Activated CD8-positive, alpha-beta memory T cell treated with anti-CD3 and anti-CD28 coated beads, Interleukin-2, amount 50 U/mL, for 48 hours (primary cell): ENCODE measurements at places on chromosomes 16 and 17.

DNA sequence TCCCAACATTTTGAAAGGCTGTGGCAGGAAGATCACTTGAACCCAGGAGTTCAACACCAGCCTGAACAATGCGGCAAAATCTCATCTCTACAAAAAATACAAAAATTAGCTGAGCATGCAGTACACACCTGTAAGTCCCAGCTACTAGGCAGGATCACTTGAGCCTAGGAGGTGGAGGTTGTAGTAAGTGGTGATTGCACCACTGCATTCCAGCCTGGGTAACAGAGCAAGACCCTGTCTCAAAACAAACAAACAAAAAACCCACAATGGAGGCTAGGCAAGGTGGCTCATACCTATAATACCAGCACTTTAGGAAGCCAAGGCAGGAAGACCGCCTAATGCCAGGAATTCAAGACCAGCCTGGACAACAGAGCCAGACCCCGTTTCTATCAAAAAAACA is 12.0 kb downstream of the APPBP2 start:
- DNase-seq: no peak

DNA sequence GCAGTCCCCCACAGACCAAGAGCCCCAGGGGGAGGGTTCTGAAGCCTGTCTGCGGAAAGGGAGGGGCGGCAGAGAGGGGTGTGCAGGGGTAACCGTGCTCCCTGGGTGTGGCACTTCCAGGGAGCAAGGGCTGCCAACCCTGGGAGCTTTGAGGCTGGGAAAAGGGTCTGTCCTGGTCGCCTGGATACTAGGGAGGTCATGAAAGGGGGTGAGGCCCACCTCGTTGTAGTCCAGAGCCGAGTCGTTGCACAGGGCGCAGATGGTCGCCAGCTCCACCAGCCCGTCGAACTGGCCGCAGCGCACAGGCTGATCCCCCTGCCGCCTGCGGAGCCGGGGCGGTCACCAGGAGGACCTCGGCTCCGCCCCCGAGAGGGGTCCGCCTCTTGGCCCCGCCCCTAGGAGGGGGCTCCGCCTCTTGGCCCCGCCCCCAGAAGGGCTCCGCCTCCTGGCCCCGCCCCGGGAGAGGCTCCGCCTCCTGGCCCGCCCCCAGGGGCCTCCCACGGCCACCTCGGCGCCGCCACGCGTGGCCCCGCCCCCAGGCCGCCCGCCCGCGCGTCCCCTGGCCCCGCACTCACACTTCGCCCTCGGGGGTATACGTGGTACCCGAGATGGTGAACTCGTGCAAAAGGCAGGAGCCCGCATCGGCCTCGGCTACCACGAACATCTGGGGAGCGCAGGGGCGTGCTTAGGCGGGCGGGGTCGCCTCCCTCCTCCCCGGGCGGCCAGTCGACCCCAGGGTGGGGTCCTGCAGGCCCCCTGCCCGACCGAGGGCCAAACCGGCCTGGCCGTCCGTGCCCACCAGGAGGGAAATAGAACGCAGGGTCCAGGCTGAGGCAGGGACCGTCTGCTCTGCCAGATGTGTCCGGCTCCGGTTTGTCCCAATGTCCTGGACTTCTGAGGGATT is 19.5 kb downstream of the ATP2A3 start:
- DNase-seq: peak; percentile 88

GRCh38 chr17:29045734-29046472 is 3.0 kb downstream of the PIPOX start:
- DNase-seq: no peak

GRCh38 chr16:49883076-49884014 is 27.4 kb upstream of the ZNF423 start:
- DNase-seq: no peak

DNA sequence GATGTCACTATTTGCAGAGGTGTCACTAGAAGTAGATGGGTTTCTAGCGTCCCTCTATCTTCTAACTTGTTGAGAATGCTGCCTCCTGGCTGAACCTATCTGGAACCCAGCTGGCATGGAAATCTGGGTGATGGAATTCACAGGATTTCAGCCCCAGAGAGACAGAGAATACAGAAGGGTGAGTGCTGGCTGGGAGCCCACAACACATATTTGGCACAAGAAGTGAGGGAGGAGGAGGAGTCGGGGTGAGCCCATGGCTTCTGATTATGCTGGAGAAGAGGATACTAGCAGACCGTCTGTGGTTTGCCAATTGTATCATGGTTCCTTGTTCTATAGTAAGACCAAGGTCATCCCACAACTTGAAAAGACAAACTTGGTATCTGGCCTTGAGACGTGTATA is 557.8 kb upstream of the SALL1 start:
- no peak for DNase-seq

GRCh38 chr17:79263191-79263590 is 188.6 kb downstream of the ENGASE start:
- no peak for DNase-seq

DNA sequence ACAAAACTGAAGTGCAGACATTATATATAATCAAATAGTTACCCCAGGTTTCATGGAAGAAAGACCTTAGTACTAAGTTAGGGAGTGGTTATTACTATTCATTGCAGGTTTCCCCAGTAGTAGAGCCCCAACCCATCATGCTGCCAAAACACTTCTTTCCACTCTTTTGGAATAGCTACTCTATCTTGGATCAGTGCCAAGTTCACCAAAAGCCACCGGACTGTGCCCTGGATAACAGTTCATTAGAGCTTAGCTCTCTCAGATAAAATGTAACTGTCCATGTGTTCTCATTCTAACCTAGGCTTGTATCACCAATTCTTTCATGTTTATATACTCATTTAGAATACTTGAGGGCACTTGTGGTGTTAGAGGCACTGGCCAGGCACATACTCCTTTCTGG is 540.1 kb upstream of the C16orf82 start:
- no peak for DNase-seq

GRCh38 chr16:64133366-64133765 is 988.5 kb downstream of the CDH11 start:
- DNase-seq: no peak

- DNase-seq: no peak
Observed at GRCh38 chr16:30046588-30046987, 15.5 kb upstream of the TLCD3B start.

DNA sequence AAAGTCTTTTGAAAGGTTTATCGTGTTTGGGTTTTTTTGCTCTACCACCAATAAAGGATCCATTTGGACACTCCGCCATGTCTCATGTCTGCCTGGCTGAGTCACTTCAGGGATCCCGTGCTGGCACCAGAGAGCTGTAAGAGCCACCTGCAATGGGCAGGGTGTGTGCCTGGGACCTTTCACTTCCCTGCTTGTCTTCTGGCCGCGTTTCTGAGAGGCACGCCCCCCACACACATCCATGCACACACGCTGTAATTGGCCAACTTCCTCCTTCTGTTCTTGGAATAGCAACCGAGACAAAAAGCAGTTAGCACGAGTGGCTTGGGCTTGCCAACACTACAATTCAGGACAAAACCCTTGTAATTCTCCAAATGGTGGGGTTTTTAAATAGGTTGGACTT is 9.8 kb upstream of the SOST start:
- DNase-seq: no peak

- peak; percentile 77 for DNase-seq
Observed at GRCh38 chr17:74513987-74514631, 17.2 kb downstream of the CD300LB start.

DNA sequence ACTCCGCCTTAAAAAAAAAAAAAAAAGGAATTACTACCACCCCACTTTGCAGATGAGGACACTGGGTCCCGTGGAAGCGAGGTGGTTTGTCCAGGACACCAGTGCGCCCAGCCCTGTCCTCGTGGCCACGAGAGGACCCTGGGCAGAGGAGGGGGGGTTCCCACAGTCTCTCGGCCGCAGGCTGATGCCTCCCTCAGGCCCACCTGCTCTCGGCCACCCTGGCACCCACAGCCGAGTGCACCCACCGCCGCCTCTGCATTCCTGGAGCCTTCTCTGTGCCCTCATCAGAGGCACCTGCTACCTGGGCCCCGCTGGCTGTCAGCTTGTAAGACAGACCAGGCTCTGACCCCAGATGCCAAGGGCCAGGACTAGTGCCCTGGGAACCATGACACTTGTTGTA is 28.1 kb upstream of the PVALEF start:
- DNase-seq: no peak

DNA sequence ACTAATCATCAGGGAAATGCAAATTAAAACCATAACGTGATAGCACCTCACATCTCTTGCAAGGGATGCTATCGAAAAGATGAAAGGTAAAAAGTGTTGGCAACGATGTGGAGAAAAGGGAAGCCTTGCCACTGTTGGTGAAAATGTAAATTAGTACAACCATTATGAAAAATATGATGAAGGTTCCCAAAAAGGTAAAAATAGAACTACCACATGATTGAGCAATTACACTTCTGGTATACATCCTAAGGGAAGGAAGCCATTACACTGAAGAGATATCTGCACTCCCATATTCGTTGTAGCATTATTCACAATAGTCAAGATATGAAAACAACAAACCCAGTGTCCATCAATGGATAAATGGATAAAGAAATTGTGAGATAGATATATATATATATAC is 21.5 kb downstream of the ABCA10 start:
- no peak for DNase-seq

DNA sequence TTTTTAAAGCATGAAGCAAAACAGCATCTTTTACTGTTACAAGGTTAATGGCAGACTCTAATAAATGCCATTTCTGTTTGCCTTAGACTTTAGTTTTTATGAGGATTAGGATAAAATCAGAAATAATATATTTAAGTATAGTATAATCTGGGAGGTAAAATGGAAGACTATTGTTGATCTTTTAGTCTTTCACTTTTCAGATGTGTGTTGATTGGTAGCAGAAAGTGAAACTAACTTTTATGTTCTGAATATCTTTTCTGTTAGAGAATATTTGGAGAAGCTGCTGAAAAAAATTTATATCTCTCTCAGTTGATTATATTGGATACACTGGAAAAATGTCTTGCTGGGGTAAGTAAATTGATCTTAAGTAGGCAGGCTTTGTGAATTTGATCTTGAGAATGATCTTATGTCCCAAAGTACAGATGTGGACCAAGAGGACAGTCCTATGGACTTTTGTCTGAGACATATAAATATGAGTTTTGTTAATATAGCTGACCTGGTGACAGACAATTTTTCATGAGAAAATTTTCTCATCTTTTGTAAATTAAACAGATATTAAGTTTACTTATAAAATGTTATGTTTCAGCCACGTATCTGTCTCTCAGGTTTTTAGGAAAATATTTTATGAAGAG is 64.1 kb downstream of the NF1 start:
- no peak for DNase-seq

GRCh38 chr16:83338138-83338537 is 469.6 kb upstream of the HSBP1 start:
- no peak for DNase-seq
